ENCODE measurements at places on chromosomes 12 and 14.

- DNase-seq: no peak
These were observed 4.1 kb upstream of the HOXC6 start for GRCh38 chr12:54024127-54024526.

- DNase-seq: no peak
These were observed 254.0 kb upstream of the ATP2B1 start for GRCh38 chr12:89962648-89963047.

DNA sequence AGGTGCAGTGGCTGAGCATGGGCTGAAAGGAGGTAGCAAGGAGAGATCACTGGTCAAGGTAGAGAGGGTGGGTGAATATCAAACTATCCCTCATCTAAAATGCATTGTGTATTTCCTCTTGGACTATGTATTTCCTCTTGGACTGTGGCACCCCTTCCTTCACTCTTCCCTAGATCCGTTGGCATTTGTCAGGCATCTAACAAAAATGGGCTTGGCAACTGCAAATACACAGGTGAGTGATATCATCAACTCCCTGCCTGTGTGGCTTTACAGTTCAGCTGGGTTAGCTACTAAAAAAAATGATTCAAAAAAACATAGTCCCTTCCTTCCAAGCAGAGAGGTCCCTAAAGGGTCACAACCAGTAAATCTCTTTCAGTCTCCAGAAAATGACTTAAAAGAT, 142.8 kb upstream of the FUT8 start:
- DNase-seq: no peak

- no peak for DNase-seq
These were observed 7.2 kb downstream of the PDE3A start for GRCh38 chr12:20375560-20375959.

DNA sequence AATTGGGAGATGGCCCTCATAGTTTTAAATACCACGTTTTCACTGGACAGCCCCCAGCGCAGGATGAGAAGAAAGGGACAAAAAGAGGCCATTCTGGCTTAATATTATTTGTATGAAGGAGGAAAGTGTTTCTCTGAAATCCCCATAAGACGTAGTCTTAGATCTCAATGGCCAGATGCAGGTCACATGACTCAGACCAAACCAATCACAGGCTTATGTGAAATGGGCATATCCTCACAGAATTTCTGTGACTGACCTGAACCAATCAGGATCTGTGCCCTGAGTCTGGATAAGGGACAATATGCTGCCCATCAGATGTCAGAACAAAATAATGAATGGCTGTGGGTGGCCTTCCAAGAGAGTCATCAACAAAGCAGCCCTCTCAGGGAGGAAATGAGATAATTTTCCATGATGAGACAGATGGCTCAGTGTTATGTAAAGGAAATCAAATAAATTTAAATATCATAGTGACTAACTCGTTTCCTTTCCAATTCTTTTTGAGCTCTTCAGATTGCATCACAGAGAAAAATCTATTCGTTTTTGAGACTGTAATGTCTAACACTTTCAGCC, 1009.5 kb upstream of the TMEM132C start:
- DNase-seq: no peak

DNA sequence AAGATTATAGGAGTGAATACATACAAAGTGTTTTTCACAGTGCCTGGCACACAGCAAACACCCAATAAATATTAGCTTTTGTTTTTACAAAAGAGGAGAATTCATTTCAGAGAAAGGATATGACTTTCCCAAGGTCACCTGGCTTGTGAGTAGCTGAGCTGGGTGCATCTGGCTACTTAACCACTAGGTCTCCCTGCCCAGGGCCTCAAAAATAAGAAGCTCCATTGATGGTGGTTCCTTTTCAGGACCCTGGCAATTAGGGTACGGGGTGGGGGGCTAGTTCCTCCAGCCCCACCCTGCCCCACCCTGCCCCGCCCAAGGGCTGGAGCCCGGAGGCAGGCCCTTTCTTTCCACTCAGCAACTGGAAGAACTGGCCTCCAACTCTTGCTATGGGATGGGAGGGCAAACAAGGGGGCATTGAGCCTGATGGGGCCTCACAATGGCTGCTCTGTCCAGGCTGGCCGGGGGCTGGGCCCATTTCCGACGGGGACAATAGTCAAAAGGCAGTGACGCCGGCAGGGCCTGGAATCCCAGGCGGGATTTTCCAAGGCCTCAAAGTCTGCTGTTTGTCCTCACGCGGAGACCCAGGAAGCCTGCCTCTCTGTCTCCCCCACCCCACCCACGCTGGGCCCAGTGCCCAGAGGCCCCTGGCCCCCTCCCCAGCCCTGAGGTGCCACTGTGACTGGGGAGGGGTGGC, 8.2 kb upstream of the ATG101 start:
- DNase-seq: no peak

GRCh38 chr14:33376510-33376909, 437.8 kb downstream of the NPAS3 start:
- DNase-seq: no peak

- DNase-seq: peak; percentile 15
These were observed 400.9 kb downstream of the SNAPC1 start for GRCh38 chr14:62162998-62163589.

DNA sequence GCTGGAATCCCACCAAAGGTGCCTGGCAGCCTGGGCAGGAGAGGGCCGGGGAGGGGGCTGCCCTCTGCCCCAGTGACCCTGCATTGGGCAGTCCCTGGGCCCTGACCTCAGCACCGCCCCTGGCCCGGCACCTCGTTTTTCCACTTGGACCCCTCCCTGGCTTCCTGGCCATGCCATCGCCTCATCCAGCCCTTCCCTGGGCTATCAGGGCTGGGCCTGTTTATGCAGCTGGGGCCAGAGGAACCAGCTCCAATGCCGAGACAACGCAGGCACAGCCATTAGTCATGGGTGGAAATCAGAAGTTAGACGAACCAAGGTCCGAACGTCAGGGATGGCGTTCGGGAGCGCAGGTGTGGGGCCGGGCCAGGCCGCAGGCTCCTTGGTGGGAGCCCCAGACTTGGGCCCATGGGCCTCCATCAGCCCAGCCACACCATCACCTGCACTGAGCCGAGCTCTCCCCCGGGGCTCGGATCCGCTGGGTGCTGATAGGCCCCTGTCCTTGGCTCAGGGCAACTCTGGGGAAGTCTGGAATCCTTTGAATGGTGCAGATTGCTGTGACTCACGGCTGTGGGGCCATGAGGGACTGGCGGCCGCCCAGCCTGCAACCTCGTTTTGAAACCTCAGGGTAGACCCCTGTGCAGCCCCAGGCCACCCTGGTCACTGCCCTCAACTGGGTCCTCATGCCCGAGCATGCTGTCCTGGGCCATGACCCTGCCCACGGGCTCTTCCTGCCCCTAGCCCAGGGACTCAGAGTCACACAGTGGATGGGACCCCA, 169.4 kb downstream of the KIF26A start:
- DNase-seq: no peak

DNA sequence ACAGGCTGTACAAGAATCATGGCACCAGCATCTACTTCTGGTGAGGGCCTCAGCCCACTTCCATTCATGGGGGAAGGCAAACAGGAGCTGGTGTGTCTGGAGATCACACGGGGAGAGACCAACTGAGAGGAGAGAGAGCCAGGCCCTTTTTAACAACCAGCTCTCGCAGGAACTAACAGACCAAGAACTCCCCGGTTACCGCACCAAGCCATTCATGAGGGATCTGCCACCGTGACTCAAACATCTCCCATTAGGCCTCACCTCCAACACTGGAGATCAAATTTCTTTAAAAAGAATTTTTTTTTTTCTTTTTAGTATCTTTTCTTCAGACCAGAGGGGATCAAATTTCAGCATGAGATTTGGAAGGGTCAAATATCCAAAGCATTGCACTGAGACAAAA, 16.7 kb upstream of the AQP2 start:
- DNase-seq: no peak

GRCh38 chr12:22759769-22760674, 135.1 kb downstream of the ETNK1 start:
- DNase-seq: no peak

GRCh38 chr12:46516933-46517578, 144.5 kb upstream of the SLC38A2 start:
- no peak for DNase-seq

- no peak for DNase-seq
These were observed 1222.8 kb downstream of the GALC start for GRCh38 chr14:86770186-86770585.

DNA sequence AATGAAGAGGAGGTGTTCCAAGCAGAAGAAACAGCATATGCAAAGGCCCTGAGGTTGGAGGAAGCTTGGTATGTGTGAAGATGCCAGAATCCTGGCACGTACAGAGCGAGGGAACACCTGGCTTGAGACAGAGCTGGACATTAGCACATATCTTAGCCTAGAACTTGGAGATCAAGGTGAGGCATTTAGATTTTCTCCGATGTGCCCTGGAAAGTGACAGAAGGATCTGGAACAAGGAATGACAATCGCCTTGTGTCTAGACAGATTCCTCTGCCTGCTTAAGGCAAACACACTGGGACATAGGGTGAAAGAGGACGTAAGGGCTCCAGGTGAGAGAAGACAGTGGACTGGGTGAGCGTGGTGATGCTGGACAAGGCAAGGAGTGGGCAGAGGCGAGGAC, 32.2 kb upstream of the NOS1 start:
- DNase-seq: no peak

DNA sequence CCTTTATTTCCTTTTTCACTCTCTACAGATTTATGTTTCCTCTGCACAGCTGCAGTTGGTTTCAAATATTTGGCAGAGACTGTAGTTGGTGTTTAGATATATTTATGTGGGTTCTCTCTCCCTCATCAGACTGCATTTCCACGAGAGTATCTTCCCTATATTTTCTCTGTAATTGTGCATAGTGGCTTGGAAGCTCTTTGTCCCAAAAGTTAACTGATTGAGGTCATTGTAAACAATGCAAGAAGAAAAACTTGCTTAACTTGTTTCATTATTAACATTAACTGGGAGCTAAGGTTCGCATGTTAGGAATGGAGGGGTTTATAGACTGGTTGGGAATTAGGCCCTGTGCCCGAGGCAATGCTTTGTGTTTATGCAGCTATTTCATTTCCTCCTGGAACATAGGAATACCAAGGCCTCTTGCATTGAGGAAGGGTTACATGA, 216.9 kb upstream of the HMGA2 start:
- DNase-seq: no peak

GRCh38 chr14:61315313-61315712, 6.1 kb upstream of the PRKCH start:
- no peak for DNase-seq

GRCh38 chr14:50031602-50032313, 84.6 kb downstream of the VCPKMT start:
- no peak for DNase-seq

GRCh38 chr12:96186607-96187301, 7.4 kb upstream of the ELK3 start:
- no peak for DNase-seq

DNA sequence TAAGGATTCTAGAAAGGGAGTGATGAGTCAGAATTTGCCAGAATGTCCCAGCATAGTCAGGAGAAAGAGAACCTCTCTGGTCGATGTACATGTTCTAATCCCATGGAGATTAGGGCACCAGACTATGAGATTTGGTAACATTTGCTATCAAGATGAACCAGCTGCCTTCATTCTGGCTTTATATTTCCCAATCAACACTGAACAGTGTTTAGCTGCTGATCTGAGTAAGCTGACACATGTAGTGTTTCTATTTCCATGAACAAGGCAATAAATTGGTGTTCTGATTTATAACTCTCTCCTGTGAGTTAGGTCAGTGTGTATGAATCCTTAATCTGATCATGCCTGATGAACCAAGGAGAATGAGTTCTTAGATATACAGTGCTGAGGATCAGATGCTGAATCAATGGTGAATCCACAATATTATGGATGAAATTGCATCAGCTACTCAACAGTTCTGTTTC, 158.0 kb upstream of the AMIGO2 start:
- DNase-seq: no peak

GRCh38 chr12:51884676-51885229, 3.1 kb upstream of the ANKRD33 start:
- DNase-seq: no peak

DNA sequence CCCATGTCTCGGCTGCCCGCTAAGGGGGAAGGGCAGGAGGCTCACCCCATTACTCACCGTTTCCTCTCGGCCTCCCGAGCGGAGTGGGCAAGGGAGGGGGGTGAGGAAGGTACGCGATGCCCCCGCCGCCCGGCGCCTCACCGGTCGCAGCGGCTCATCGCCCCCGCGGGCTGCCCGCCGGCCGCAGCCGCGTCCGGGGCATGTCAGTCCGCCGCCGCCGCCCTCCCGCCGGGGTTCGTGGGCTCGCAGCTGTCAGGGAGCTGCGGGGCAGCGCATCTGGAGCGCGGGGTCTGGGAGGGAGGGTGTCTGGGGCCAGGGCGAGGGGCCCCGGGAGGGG, 461 bp downstream of the SLC8A3 start:
- DNase-seq: no peak

DNA sequence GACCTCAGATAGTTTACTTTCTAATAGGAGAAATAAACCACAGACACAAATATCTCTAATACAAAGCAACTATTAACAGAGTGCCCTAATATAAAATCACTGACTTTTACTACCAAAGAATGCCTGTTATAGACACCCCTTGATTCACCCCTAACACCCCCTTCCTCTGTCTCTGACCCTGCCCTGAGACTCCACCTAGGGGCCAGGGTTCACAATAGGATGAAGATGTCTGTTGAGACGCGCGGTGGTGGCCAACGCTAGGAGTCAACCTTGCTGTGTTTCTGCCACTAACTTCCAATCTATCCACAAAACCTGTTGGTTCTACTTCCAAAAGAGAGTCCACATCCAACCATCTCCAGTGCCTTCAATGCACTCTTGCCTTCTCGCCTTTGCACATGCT, 10.9 kb upstream of the TC2N start:
- DNase-seq: no peak

GRCh38 chr14:23864861-23865260, 88.7 kb upstream of the DHRS4 start:
- no peak for DNase-seq

DNA sequence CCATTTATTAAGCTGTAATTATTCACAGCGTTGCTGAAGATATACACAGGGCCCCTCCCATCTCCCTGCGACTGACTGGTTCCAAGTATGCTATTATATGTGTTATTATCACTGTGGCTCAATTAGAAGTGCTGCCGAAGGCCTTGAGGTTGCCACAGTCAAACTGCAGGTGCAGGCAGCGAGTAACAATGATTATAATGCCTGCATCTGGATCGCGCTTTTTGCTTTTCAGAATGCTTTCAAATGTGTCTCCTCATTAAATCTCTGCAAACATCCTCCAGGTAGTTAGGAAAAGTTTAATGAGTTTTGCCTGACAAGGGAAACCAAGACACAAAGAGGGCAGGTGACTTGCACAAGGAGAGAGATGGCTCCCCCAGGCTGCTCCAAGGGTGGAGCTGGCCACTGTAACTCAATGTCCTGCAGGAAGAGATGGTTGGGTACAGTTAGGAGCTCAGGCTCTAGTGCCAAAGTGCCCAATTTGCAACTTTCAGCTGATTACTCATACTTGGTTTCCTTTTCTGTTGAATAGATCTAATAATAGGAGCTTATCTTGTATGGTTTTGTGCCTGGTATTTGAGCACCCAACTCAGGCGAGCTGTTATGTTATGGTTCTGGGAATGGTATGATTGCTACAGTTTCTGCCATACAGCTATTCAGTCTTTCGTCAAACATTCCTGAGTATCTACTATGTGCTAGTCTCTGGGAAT, 1.7 kb upstream of the SYNE3 start:
- no peak for DNase-seq

- DNase-seq: no peak
These were observed 610 bp downstream of the VSIG10 start for GRCh38 chr12:118103201-118103600.
